Activated T-cell treated with anti-CD3 and anti-CD28 coated beads, Interleukin-2, amount 50 U/mL, for 48 hours (primary cell): ENCODE measurements at places on chromosomes 11 and 22.

- DNase-seq: no peak
Measured at GRCh38 chr11:78371221-78371891, 46.3 kb downstream of the GAB2 start.

- DNase-seq: no peak
Measured at GRCh38 chr22:27713461-27713860, 88.1 kb downstream of the MN1 start.

DNA sequence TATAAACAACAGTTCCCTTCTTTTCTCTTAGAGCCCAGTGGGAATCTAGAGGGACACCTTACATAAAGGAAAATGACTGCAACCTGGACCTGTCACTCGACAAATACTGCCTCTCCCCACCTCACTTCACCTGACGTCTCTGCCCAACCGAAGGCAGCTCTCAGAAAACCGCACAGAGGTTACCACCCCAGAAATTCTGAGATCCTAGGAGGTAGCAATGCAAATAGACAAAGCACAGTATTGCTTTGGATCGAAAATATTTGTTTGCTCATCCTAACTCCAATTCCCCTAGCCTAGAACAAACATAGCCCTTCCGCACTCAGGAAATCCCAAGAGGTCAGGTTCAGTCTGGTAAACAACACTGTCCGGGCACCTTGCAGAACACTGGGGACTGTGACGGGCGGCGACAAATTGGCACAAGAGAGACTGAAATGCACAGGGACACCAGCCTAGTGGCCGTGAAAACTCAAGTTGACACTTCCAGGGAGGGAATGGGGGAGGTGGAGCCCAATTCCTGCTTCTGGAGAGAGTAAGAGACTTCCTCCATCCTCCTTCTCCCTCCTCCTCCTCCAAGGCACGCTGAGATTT is 420 bp upstream of the TRIM44 start:
- no peak for DNase-seq

- no peak for DNase-seq
Measured at GRCh38 chr11:118322721-118323120, 18.2 kb downstream of the CD3E start.

DNA sequence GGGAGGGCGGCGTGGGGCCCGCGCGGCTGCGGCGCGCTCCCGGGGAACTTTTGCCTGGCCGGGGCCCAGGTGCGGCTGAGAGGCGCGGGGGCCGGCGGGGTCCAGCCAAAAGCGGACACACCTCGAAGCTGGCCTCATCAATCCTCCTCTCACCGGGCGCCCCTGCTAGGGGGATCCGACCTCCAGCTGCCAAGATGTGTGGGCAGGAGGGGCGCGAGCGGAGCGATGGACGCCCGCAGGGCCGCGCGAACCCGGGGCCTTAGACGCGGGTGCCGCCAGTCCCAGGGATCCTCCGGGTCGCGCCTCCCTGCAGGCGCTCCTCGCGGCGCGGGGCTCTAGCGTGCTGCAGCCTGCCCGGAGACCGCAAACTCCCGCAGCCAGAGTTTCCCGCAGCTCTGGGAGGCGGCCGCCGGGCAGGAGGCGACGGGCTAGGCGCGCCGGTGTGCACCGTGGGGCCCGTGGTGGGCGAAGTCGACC is 785 bp downstream of the IGSF9B start:
- peak; percentile 49 for DNase-seq

GRCh38 chr11:125068368-125068767 is 5.3 kb downstream of the SLC37A2 start:
- DNase-seq: no peak

- no peak for DNase-seq
Measured at GRCh38 chr11:122178795-122179194, 62.8 kb upstream of the BLID start.

- no peak for DNase-seq
Measured at GRCh38 chr11:95829580-95830259, 39.4 kb downstream of the CEP57 start.

DNA sequence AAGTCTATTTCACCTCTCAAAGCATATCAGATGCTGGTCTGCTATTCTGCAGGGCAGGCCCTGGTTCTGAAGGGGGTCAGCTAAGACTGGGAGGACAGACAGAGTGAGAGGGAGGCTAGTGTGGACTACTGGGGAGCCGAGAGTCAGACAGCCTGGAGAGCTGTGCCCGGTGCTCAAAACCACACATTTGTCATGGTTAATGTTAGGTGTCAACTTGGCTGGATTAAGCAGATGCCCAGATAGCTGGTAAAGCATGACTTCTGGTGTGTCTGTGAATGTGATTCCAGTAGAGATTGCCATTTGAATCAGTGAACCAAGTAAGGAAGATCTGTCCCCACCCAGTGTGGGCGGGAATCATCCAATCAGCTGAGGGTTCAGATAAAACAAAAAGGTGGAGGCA is 102.6 kb downstream of the SNX19 start:
- DNase-seq: no peak

- DNase-seq: no peak
Measured at GRCh38 chr11:16013649-16014275, 342.6 kb downstream of the SOX6 start.

DNA sequence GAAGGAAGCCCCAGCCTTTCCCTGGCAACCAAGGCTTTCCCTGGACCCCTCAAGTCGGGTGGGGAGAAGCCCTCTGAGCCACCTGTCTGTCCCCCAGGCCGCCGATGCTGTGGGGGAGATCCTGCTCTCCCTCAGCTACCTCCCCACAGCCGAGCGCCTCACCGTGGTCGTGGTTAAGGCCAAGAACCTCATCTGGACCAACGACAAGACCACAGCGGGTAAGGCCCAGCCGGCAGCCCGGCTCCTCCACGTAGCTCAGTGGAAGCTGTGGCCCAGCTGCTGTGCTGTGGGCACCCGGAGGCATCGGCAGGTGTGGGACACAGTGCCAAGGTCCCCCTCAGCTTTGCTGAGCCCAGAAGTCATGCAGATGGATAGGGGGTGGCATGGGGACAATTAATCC is 12.2 kb upstream of the RHOD start:
- DNase-seq: no peak
